ENCODE measurements at places on chromosomes 5 and 9.

DNA sequence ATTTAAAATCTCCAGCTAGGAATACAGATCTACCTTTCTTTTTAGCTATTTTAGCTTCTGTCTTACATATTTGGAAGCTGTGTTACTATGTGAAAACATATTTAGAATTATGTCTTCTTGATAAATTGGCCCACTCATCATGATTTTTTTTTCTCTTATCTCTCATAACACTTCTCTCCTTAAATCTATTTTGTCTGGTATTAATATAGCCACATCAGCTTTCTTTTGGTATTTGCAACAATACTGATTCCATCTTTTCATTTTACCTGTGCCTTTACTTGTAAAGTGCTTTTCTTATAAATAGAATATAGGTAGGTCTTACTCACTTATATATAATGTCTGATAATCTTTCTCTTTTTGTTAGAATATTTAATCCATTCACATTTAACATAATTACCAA lies 19.6 kb downstream of the PJA2 start:
- DNase-seq, result no peak

DNA sequence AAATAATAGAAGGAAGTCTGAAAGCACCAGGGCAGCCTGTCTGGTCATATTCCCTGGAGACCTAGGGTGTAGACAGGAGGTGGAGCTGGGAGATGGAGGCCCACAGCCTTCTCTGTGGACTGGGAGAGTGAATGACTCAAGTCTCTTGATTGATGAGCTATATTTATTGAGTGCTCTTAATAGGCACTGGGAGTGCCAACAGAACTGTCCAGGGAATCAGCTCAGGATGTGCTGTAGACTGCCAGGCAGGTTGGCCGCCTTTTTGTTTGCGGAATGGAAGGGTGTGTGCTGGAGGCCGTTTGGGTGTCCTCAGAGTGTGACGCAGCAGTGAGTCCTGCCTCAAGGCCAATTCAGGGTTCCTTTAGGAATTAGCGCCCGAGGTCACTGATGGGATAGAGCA lies 33.4 kb upstream of the POMT1 start:
- DNase-seq, result no peak

GRCh38 chr9:25224309-25224708 lies 453.9 kb downstream of the TUSC1 start:
- no peak for DNase-seq

DNA sequence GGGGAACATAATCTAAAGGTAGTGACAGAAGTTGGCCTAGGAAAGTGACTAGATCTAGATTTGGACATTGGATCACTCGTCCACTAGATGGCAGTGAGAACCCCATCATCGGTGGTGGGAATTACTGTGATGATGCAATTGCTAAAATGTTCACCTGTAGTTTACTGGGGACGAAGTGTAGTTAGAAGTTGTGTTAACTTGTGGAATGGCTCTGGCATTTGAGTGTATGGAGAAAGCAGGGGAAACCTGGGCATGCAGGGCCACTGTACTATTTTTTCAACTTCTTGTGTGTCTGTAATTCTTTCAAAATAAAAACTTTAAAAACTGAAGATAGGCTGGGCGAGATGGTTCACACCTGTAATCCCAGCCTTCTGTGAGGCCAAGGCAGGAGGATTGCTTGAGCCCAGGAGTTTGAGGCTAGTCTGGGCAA lies 75.5 kb downstream of the PHAX start:
- no peak for DNase-seq

- DNase-seq, result peak; percentile 29
Observed at GRCh38 chr5:32504989-32505596, 60.6 kb upstream of the ZFR start.

- no peak for DNase-seq
Observed at GRCh38 chr9:4349816-4350418, 50.0 kb upstream of the GLIS3 start.

- no peak for DNase-seq
Observed at GRCh38 chr9:34374905-34375552, 1.7 kb downstream of the MYORG start.

DNA sequence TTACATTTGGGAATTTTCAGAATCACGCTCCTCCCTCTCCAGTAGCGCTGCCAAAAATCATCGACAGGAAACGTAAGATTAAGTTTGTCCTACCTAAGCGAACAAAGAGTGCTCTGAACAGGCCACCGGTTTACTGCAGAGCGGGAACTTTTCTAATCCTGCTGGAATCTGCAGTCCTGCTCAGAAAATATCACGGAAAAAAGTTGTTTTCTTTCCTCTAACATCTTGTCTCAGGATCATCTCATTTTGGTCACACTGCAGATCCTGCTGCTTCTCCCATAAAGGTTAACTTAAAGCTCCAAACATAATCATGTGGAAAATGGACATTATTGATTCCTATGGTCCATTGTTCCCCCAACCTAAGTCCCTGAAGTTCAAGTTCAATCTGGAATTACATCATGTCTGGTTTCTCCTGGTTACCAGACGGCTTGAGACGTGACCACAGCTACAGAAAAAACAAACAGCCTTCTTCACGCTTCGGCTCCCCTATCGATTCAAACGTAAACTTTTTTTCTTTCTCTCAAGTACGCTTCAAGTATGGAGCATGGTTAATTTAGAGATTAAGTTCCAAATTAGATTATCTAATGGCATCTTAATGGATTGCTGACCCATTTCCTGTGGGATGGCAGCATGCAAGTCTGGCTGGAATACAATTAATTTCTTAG lies 217.6 kb downstream of the NFIB start:
- DNase-seq, result no peak

- DNase-seq, result peak; percentile 87
Observed at GRCh38 chr9:122370303-122370702, 521 bp upstream of the PTGS1 start.

DNA sequence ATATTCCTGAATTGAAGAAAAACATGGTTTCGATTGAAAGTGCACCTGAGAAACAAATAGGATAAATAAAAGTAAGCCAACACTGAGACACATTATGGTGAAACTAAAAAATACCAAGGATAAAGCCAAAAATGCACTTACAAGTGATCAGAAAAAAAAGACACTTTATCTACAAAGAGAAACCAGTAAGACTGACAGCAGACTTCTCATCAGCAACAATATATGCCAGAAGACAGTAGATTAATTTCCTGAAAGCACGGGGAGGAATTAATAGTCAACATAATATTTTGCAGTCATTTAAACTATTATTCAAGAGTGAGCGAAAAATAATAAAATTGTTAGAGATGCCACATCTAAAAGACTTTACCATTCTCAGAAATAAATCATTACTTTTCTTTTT lies 172.7 kb upstream of the MAST4 start:
- no peak for DNase-seq

DNA sequence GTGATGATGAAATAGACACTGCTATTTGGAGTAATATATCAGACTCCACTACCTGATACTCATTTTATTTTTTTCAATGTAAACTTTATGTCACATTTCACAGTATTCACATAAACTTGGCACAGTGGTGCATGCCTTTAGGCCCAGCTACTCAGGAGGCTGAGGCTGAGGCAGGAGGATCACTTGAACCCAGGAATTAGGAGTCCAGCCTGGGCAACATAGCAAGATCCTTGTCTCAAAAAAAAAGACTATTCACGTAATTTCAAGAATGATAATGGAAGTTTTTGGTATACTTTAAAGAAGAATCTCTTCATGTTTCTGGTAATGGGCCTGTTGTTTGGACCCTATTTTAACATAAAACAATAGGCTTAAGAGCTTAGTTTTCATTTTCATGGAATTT lies 47.4 kb downstream of the SLC25A51 start:
- no peak for DNase-seq

- DNase-seq, result no peak
Observed at GRCh38 chr5:150561192-150561512, 53.2 kb downstream of the NDST1 start.

GRCh38 chr5:153617190-153617589 lies 126.7 kb downstream of the GRIA1 start:
- no peak for DNase-seq

GRCh38 chr5:85000671-85001070 lies 616.0 kb upstream of the EDIL3 start:
- no peak for DNase-seq

All from HL-60 (cell line).